ENCODE measurements at places on chromosomes 12 and 14. TPM values are rescaled to one million over a fixed set of nuclear protein-coding genes. Genes with fewer than 3 reads are reported as not detected.

Gene B4GALNT1
- 2.6 TPM for total RNA-seq

Gene TMEM106C
- total RNA-seq: 30.0 TPM

Gene WIF1
- total RNA-seq: not detected

Gene IL31
- total RNA-seq: not detected

Gene MUCL1
- total RNA-seq: not detected

Gene RNU4-1
- total RNA-seq: 2,591 TPM

Gene CLEC6A
- not detected for total RNA-seq

Gene CIROP
- not detected for total RNA-seq

Gene BDKRB1
- total RNA-seq: 0.20 TPM

Gene TPCN1
- total RNA-seq: 33.7 TPM

Gene PTPRQ
- 0.18 TPM for total RNA-seq

Gene C12orf50
- total RNA-seq: not detected

Gene FAM222A
- total RNA-seq: 1.2 TPM

Gene HCAR1
- total RNA-seq: not detected

GRCh38 chr12:62268956-62269355, 8.8 kb downstream of the USP15 start:
- DNase-seq: peak; percentile 65
- H3K36me3 ChIP-seq: no peaks in the 10 kb centered on the region
- no peak overlapping the region for H3K4me3 ChIP-seq
- H3K4me1 ChIP-seq: peaks cover 8% of the 10 kb centered on the region
- H3K27ac ChIP-seq: no peak overlapping the region

GRCh38 chr12:32864731-32865130, 31.8 kb downstream of the PKP2 start:
- no peak overlapping the region for H3K4me3 ChIP-seq
- H3K27me3 ChIP-seq: no peaks in the 10 kb centered on the region
- no peaks in the 10 kb centered on the region for H3K36me3 ChIP-seq
- H3K27ac ChIP-seq: no peak overlapping the region

DNA sequence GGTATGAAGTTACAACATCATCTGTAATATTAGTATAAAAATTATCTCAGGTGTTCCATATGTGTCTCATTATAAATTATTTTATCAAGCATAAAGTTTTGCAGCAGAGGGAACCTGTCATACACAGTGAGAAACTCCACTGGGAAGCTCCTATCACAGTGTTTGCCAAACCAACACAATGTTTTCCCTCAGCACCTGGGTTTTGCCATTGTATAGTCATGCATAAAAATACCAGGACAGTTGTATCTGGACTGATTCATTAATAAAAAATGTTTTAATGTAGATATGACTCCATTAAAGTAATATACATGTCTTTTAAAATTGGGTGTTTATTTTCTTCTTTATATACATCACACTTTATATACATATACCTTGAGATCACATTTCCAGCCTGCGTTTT, 56.6 kb downstream of the METTL25 start:
- H3K36me3 ChIP-seq: no peaks in the 10 kb centered on the region
- H3K4me1 ChIP-seq: peaks cover 2% of the 10 kb centered on the region
- H3K4me3 ChIP-seq: no peak overlapping the region
- no peaks in the 10 kb centered on the region for H3K27me3 ChIP-seq

DNA sequence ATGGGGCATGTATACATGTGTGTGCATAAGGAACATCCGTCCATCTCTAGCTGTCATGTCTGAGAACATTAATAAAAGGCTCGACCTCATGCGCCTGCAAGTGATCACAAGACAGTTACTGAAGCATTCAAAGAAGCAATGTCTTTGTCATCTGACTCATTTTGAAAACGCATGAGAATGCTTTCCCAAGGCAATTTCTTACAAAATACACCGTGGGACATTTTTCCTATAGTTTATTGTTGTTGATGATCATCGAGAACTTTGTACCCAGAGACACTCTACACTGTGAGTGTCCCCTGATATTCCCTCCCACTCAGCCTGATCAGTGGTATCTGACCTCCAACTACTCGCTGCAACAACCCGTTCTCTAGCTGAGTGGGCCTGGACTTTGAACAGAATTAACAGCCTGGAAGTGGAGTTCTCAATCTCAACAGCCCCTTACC, 68.1 kb downstream of the ETV6 start:
- peaks cover 3% of the 10 kb centered on the region for H3K36me3 ChIP-seq
- no peaks in the 10 kb centered on the region for H3K27me3 ChIP-seq
- peak overlapping the region; percentile 95 for H3K27ac ChIP-seq
- DNase-seq: peak; percentile 43
- no peak overlapping the region for H3K4me3 ChIP-seq

GRCh38 chr12:128789356-128789929, 34.3 kb downstream of the SLC15A4 start:
- no peak overlapping the region for H3K27ac ChIP-seq
- H3K36me3 ChIP-seq: peaks cover 18% of the 10 kb centered on the region
- no peak overlapping the region for H3K4me3 ChIP-seq
- peaks cover 7% of the 10 kb centered on the region for H3K4me1 ChIP-seq

- H3K27me3 ChIP-seq: peaks cover 6% of the 10 kb centered on the region
- no peak overlapping the region for H3K27ac ChIP-seq
- H3K4me3 ChIP-seq: no peak overlapping the region
- peak; percentile 77 for DNase-seq
Measured at GRCh38 chr12:99529966-99530365, 117.6 kb upstream of the GARIN6 start.

- H3K27me3 ChIP-seq: no peaks in the 10 kb centered on the region
- DNase-seq: no peak
- no peaks in the 10 kb centered on the region for H3K36me3 ChIP-seq
- peaks cover 10% of the 10 kb centered on the region for H3K4me1 ChIP-seq
Measured at GRCh38 chr14:39431416-39432178, 636 bp downstream of the FBXO33 start.

- H3K4me1 ChIP-seq: no peaks in the 10 kb centered on the region
- no peaks in the 10 kb centered on the region for H3K36me3 ChIP-seq
- no peak overlapping the region for H3K27ac ChIP-seq
- H3K4me3 ChIP-seq: no peak overlapping the region
Measured at GRCh38 chr14:103180331-103180730, 57.1 kb downstream of the TNFAIP2 start.

- H3K4me1 ChIP-seq: peaks cover 31% of the 10 kb centered on the region
- H3K4me3 ChIP-seq: no peak overlapping the region
- no peaks in the 10 kb centered on the region for H3K36me3 ChIP-seq
- DNase-seq: no peak
- no peaks in the 10 kb centered on the region for H3K27me3 ChIP-seq
Measured at GRCh38 chr14:96055753-96056508, 16.8 kb downstream of the C14orf132 start.

GRCh38 chr12:20370866-20371519, 2.7 kb downstream of the PDE3A start:
- H3K36me3 ChIP-seq: no peaks in the 10 kb centered on the region
- H3K27ac ChIP-seq: no peak overlapping the region
- DNase-seq: no peak
- H3K27me3 ChIP-seq: no peaks in the 10 kb centered on the region

DNA sequence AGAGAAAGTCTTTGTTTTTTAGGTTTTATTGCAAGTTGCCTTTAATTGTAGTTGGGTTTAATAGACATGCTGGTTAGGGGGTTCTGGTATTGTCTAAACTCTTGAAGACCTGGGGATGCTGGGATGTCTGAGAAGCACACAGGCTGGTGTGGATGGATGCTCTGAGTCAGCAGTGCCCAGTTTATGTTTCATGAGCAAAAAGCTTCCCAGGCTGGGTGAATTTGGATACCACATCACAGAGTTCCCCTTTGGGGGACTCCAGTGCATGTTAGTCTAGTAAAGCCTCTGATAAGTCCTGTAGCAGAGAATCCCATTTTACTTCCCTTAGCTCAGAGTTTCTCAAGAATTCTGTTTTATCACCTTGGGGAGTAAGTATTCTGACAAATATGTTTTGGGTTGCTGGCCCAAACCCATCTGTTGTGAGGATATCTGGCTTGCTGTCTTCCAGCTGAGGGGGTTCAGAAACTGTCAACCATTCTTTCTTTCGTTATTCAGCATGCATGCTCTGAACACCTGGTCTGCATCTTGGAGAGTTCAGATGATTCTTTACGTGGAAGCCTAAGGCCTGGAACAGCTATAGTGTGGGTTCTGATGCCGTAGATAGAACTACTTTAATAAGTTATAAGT, 509.1 kb downstream of the VRK1 start:
- H3K4me1 ChIP-seq: peaks cover 6% of the 10 kb centered on the region
- H3K27ac ChIP-seq: no peak overlapping the region
- peak; percentile 14 for DNase-seq
- no peak overlapping the region for H3K4me3 ChIP-seq
- H3K27me3 ChIP-seq: no peaks in the 10 kb centered on the region

GRCh38 chr12:113582521-113583218, 111.0 kb upstream of the LHX5 start:
- H3K4me1 ChIP-seq: no peaks in the 10 kb centered on the region
- no peak overlapping the region for H3K4me3 ChIP-seq
- H3K27me3 ChIP-seq: no peaks in the 10 kb centered on the region
- H3K27ac ChIP-seq: no peak overlapping the region
- no peaks in the 10 kb centered on the region for H3K36me3 ChIP-seq

- peak; percentile 26 for DNase-seq
- H3K27me3 ChIP-seq: peaks cover 73% of the 10 kb centered on the region
- H3K27ac ChIP-seq: no peak overlapping the region
- no peaks in the 10 kb centered on the region for H3K36me3 ChIP-seq
- no peak overlapping the region for H3K4me3 ChIP-seq
Measured at GRCh38 chr12:3491938-3492792, 1.2 kb downstream of the PRMT8 start.

- H3K4me3 ChIP-seq: no peak overlapping the region
- H3K36me3 ChIP-seq: no peaks in the 10 kb centered on the region
- no peaks in the 10 kb centered on the region for H3K4me1 ChIP-seq
- H3K27ac ChIP-seq: no peak overlapping the region
- H3K27me3 ChIP-seq: no peaks in the 10 kb centered on the region
Measured at GRCh38 chr12:72777806-72778205, 505.6 kb downstream of the TRHDE start.

- no peak overlapping the region for H3K4me3 ChIP-seq
- no peaks in the 10 kb centered on the region for H3K4me1 ChIP-seq
- no peaks in the 10 kb centered on the region for H3K36me3 ChIP-seq
- DNase-seq: no peak
- H3K27ac ChIP-seq: no peak overlapping the region
Measured at GRCh38 chr14:58821421-58821820, 183.7 kb downstream of the DACT1 start.

- peak; percentile 99 for DNase-seq
- H3K4me1 ChIP-seq: peaks cover 22% of the 10 kb centered on the region
- H3K27ac ChIP-seq: peak overlapping the region; percentile 87
- H3K27me3 ChIP-seq: no peaks in the 10 kb centered on the region
- H3K4me3 ChIP-seq: no peak overlapping the region
- no peaks in the 10 kb centered on the region for H3K36me3 ChIP-seq
Measured at GRCh38 chr12:632102-632696, 31.0 kb downstream of the NINJ2 start.

DNA sequence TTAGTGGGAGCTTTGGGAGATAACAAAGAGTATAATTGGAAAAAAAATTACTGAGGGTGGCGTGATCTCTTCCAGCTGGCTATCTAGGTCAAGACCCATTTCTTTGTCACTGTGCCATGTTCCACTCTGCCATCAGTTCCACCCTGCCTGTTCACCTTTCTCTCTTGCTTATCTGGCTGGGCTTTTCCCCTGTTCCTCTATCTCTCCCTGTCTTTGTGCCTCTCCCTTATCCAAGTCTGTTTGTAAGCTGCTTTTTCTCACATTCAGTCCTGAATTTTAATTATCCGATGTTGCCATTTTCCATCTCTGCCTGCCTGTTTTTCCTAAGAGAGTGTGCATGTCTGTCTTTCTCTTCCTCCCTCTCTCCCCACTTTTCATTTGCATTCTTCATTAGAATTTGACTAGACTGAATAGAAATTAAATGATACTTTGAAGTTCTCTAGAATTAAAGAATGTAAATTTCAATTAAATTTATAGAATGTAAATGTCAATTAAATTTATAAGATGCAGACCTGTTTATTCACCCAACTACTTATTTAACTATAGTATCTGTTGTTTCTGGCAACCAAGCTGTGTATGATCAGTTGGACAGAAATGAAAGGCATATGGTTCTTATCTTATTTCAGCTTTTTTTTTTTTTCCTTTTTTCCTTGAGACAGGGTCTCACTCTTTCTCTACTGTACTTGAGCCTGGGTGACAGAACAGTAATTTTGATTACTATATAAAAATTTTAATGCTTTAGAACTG, 40.9 kb upstream of the A2ML1 start:
- no peak overlapping the region for H3K27ac ChIP-seq
- H3K27me3 ChIP-seq: no peaks in the 10 kb centered on the region
- DNase-seq: no peak
- H3K4me1 ChIP-seq: no peaks in the 10 kb centered on the region

GRCh38 chr12:80498059-80498728, 54.2 kb downstream of the PTPRQ start:
- no peak for DNase-seq
- H3K27ac ChIP-seq: no peak overlapping the region
- H3K27me3 ChIP-seq: no peaks in the 10 kb centered on the region
- no peaks in the 10 kb centered on the region for H3K36me3 ChIP-seq
- H3K4me3 ChIP-seq: no peak overlapping the region

DNA sequence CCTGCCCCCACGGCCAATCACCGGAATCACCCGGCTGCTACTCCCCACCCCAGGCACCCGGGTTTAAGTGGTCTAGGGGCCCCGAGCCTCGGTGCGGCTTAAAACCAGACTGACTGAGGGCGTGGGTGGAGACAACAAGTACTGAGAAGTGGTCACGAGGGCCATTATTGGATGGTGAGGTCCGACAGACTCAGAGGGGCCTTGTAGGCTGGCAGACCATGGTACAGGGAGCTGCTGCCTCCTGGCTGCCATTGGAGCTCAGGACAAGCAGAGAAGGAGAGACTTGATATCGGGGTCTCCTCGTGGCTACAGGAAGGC, 54.1 kb downstream of the FBRSL1 start:
- no peak overlapping the region for H3K4me3 ChIP-seq
- H3K27me3 ChIP-seq: no peaks in the 10 kb centered on the region
- no peaks in the 10 kb centered on the region for H3K4me1 ChIP-seq
- DNase-seq: no peak
- H3K27ac ChIP-seq: no peak overlapping the region
- H3K36me3 ChIP-seq: no peaks in the 10 kb centered on the region

GRCh38 chr12:38783304-38783703, 122.1 kb downstream of the CPNE8 start:
- H3K4me3 ChIP-seq: no peak overlapping the region
- no peaks in the 10 kb centered on the region for H3K4me1 ChIP-seq
- H3K27ac ChIP-seq: no peak overlapping the region
- no peak for DNase-seq

All from astrocyte (in vitro differentiated cells and primary cell).